NCI-H446 (cell line): ENCODE measurements at places on chromosomes 3 and 15.

- no peak for DNase-seq
Observed at GRCh38 chr15:99961011-99961441, 227.8 kb upstream of the LYSMD4 start.

DNA sequence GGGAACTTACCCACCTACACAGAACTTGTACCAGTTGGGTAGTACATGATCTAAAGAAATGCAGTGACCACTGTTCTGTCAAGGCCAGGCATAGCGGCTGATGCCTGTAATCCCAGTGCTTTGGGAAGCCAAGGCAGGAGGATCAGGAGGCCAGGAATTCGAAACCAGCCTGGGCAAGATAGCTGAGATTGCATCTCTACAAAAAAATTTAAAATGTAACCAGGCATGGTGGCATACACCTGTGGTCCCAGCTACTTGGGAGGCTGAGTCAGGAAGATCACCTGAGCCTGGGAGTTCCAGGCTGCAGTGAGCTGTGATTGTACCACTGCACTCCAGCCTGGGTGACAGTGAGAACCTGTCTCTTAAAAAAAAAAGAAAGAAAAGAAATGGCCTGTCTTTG lies 321.0 kb downstream of the FEZF2 start:
- DNase-seq = no peak

DNA sequence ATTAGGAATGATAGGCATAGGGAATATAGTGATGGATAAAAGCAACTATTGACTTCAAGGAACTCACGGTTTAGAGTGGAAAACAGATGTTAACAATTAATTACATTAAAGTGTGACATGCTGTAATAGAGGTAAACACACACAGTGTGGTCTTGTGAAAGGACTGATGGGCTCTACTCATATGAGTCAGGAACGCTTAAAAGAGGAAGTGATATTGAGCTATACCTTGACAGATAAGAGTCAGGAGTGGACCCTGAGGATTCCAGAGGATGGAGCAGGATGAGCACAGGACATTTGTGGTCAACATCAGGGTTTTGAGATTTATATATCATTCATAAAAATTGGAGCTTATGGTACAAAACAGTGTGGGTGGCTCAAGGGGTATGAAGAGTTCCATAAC lies 11.0 kb downstream of the EXOG start:
- DNase-seq = no peak

- no peak for DNase-seq
Observed at GRCh38 chr3:31802981-31803740, 177.9 kb downstream of the OSBPL10 start.

DNA sequence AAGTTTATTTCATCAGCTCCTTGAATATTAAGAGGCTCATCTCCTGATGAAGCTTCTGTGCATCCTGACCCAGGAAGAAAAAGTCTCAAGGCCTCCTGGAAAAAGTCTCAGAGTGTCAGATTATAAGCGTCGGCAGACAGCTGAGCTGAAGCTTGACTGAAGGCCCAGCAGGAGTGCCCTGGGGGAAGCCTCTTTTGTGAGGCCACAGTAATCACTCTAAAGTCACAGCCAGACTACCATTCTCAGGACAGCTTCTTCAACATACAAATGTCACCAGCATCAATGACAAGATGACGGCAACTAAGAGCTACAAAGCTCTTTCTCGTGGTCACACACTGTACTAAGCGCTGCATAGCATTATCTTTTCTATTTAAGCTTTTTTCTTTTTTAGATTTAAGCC lies 72.7 kb upstream of the LRRN1 start:
- no peak for DNase-seq

GRCh38 chr3:112003321-112004080 lies 4.8 kb downstream of the TAGLN3 start:
- no peak for DNase-seq

- no peak for DNase-seq
Observed at GRCh38 chr3:188553569-188553968, 399.6 kb downstream of the LPP start.

DNA sequence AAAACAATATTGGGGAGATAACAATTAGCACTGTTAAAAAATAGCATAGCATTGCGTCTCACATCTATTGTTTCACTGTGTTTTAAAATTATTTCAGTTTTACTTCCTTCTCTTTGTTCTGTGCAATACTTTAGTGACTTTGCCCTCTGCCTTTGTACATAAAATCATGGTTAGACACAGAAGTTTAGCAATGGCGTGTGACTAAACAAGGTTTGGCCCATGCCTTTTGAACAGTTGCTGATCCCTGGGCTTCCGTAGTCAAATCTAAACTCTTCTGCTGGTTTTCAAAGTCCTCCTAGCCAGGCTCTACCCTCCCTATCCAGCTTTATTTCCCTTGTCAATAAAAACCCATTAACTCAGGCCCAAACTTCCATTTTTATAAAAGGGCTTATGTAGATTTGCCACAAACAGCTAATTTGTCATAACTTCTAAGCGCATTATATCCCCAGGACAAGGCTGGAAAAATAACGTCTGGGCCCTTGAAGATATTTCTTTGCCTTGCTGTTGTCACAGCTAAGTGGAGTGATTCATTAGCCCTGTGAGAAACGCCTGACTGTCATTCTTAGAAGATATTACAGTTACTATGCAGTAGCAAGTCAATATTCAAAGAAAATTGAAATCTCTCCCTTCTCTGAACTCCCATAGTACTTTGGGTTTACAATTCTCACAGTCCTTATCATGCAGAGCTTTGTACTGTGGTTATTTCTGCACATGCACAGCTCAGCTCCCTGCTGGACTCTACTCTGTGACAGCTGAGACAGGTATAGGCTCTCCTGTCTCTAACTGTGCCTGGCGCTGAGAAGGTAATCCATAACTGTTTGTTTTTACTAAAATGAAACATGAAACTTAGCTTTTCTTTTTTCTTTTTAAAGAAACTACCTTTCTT lies 123.4 kb upstream of the SLC24A5 start:
- no peak for DNase-seq
